ENCODE measurements at places on chromosomes 4 and X. TPM values are rescaled to one million over a fixed set of nuclear protein-coding genes. Genes with fewer than 3 reads are reported as not detected.

DNA sequence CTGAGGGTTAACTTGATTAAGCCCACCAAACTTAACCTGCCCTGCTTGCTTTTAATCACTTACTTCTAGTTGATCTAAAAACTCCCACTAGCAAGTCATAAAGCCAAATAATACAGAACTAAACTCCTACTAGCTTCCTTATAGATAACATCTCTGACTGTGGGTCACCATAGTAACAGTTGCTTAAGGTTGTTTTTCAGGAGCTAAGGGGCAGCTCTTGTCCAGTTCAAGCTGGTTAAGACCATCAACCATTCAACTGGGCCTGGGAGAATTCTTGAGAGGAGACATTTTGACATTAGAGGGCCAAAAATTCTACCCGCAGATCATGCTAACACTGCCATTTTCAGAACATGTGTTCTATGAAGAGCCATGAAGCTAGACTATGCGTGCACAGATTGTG, 67.0 kb downstream of the UCHL1 start:
- DNase-seq: no peak

DNA sequence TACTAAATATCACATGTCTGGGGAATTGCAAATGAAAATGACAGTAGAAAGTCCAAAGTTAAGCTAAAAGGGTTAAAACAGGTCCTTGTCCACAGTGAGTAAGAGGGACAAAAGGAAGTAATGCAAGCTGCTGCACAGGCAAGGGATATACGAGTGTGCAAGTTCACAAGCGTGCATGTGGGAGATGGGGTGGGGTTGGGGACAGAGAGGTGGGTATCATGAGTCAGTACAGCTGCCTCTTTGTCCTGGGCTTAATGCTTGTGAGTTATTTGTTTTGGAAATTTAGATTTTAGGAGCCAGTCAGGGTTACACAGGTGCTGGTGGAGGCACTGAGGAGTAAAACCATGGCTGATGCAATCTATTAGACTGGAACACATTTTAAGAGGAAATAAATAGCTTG, 3.3 kb upstream of the GPRASP2 start:
- DNase-seq: no peak

DNA sequence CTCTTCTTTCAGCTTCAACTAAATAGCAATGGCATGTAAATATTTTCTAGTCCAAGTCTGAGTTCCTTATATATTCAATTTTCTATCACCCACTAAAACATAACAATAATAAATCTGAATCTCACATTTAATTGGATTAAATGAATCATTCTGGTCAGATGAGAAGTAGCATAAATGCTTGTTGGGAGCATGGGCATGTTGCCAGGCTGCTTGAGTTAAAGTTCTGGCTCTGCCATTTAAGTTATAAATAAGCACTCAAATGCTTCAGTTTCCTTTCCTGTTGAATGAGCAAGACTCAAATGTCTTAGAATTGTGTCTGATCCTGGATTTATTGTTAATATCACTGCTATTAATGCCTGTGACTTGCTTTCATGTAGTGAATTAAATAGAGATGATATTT, 496.3 kb downstream of the STPG2 start:
- no peak for DNase-seq

DNA sequence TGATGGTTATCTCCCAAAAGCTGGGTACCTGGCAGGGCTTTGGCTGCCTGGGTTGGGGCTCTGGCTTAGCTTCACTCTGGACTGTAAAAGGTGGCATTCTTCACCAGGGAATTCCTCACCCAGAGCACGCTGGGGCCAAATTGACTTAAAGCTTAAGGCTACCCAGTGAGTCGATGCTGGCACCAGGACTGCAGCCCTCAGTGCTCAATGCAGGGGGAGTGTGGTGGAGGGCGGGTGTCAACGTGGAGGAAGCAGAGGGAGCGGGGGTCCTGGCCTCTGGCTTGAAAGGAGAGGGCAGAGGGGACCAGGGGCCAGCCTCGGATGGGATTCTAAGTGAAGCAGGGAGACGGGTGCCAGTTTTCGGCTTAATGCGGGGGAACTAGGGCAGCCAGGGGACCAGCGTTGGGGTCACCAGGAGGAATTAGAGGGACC, 446 bp upstream of the FAM50A start:
- DNase-seq: no peak

GRCh38 chrX:103384672-103385071, 8.3 kb downstream of the BEX3 start:
- no peak for DNase-seq

DNA sequence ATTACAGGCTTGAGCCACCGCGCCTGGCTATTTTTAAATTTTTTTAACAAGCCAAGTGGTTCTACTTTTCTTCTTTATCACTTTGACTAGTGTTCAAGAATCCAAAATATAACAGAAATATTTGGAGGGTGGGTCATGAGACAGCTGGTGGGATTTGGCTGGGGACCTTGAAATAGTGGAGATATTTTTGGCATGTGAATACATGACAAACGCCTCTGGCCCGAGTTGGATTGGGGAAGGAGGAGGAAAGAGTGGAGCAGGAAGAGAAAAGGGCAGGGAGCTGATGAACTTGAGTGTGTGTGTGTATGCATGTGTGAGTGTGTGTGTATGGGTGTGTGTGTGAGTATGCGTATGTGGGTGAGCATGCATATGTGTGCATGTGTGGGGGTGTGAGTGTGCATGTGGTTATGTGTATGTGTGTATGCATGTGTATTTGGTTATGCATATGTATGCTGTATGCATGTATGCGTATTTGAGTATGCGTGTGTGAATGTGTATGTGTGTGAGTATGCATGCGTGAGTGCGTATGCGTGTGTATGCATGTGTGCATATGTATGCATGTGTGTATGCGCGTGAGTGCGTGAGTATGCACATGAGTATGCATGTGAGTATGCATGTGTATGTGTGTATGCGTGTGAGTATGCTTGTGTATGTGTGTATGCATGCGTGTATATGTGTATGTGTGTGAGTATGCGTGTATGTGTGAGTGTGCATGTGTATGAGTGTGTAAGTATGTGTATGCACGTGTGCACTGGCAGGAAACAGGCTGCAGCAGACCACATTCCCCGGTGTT, 49.6 kb downstream of the JADE1 start:
- no peak for DNase-seq

DNA sequence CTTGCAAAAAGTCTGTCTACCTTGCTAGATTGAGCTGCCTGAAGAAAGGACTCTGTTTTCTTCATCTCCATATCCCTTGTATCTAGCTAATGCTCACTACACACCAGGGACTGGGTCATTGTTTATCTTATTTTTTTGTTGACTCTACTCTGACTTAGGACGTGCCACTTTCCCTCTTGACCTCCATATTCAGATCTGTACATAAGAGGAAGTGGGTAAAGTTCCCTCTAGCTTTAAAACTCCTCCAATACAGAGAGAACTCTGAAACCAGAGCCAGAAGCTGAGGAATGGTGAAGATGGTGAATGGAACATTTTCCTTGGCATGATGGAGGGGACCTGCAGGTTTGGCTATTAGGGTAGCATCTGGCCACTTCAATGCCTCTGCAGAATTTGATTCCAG, 2026.1 kb upstream of the TENM3 start:
- DNase-seq: no peak

GRCh38 chrX:1403228-1403627, 11.3 kb upstream of the SLC25A6 start:
- DNase-seq: no peak

GRCh38 chrX:120462370-120462769, 6.7 kb downstream of the LAMP2 start:
- DNase-seq: no peak

DNA sequence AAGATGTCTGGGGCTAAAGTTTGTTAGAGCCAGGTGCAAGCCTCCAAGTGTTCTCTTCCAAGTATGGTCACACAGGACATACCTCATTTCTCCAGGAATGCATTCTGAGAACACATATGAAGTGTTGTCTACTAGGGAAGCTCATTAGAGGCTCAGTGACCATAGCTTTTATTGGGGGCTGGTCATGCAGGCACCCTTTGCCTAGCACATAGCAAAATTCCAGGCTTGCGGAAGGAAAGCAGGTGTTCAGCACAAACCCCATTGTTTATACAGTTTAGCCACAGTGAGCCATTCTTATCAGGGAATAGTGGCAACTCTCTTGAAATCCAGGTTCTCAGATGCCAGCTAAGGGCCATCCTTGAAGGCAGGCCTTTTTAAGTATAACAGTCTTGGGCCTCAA, 339.4 kb upstream of the ZCCHC13 start:
- DNase-seq: no peak

- DNase-seq: no peak
These were observed 72.0 kb upstream of the MTNR1A start for GRCh38 chr4:186627226-186627865.

DNA sequence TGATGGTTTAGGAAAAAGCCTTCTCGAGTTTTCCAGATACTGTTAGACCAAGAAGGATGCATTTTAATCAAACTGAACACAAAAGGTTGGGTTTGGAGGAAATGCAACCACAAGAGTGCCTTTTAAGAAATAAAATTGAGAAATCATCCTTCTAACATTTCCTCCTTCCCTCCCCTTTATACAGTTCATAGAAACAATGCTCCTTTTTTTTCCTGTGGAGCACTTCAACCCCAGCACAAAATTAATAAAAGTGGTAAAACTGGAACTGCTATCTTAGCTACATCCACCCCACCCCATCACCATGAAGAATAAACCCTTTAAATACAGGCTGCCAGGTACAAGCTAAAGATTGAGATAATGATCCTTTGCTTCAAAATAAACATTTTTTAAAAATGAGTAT, 211.1 kb downstream of the RELL1 start:
- DNase-seq: no peak

DNA sequence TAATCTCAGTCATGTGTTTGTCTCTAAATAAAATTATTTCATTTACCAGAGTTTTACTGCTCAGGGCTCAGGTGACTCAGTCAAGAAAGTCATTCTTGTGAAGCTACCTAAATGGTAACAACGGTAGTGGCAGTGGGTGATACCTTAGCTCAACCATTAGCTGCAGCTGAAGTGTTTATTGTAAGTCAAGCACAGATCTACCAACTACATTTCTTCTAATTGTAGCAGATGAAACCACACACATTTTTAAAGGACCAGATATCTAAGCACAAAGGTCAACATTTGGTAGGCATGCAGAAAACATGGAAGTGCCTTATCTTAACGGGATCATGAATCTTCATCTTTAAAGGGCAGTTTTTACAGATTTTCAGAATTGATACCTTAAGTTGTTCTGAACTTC, 79.1 kb downstream of the FAT4 start:
- DNase-seq: no peak

ZAR1 gene
- total RNA-seq: not detected

PPEF2 gene
- total RNA-seq: not detected

PAGE2B gene
- not detected for total RNA-seq

SMIM31 gene
- total RNA-seq: not detected

OPN1MW gene
- total RNA-seq: not detected

ADH1A gene
- total RNA-seq: 5.6 TPM

FAT1 gene
- total RNA-seq: 264 TPM

SLC6A14 gene
- total RNA-seq: 0.51 TPM

F11 gene
- total RNA-seq: 0.53 TPM

KCTD8 gene
- total RNA-seq: 1.3 TPM

FGB gene
- total RNA-seq: 63.3 TPM

ZNF330 gene
- 31.4 TPM for total RNA-seq

BRS3 gene
- 0.10 TPM for total RNA-seq

HSFX4 gene
- total RNA-seq: not detected
